ENCODE measurements at places on chromosomes 5 and 9.

DNA sequence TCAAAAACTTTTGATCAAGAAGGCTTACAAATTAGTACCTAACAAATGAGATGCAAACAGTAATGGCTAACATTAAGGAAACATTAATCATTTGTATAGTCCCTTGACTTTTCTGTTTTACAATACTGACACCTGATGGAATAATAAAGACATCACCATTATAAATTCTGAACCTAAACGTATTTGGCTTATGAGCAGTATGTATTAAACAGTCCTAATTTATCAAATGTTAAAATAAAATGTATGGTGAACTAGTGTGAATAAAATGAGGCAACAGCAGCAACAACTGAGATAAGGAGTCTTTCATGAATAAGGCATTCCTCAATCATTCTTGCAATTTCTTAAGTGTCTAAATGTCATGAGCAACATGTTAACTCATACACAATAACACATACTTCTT is 6.0 kb downstream of the PUM3 start:
- DNase-seq = no peak

GRCh38 chr5:75707911-75708509 is 9.2 kb downstream of the POC5 start:
- no peak for DNase-seq

DNA sequence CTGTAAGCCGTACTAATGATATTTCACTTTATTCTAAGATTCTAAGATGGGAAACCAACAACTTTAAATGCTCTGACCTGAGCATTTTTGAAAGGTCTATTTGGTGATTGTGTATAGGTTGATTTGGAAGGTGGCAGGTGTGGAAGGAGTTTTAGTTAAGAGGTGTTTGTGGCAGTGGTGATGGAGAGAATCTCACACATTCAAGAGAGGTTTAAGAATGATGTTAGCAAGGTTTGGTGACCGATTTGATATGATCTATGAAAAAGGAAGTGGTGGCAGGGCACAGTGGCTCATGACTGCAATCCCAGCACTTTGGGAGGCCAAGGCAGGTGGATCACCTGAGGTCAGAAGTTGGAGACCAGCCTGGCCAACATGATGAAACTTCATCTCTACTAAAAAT is 319.2 kb upstream of the CD180 start:
- DNase-seq = no peak

DNA sequence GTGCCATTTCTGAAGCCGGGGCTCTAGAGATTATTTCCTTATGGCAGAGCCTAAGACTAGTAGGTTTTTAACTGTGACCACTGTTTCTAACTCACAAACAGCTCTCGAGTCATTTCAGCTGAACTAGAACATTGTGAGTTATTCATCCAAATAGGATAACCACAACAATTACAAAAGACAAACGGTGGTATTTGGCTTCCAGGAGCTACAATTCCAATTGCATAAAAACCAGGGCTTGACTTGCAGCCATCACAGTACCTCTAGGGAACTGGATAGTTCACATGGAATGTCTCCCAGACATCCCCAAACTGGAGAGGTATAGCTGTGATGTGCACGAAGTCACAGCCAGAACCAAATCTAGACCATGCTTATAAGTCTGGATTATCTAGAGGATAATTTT is 224.8 kb downstream of the FAM114A2 start:
- no peak for DNase-seq

- DNase-seq = no peak
Observed at GRCh38 chr5:128466554-128466953, 71.5 kb downstream of the FBN2 start.

DNA sequence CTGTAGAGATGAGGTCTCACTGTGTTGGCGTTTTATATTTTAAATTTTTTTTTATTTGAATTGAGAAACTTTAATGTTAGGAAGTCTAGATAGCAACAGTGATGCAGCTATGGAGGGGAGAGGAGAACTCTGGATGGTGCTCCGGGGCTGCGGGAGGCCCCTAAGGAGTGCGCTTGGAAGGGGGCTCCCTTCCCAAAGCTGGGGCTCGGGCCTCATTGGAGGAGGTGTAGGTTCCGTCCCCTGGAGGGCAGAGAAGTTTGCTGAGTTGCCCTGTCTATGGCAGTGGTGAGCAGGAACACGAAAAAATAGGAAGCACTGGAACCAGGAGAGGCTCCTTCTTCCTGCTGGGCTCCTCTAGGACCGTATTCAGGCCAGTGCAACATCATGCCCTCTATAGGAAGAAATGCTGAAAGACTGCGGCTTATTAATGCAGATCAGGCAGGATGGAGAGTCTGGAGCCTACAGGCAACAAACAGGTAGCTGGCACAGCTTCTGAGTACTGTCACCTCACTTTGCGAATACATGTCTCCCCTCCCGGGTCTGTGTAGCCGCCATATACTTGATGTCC is 16.1 kb downstream of the AHRR start:
- DNase-seq = no peak

DNA sequence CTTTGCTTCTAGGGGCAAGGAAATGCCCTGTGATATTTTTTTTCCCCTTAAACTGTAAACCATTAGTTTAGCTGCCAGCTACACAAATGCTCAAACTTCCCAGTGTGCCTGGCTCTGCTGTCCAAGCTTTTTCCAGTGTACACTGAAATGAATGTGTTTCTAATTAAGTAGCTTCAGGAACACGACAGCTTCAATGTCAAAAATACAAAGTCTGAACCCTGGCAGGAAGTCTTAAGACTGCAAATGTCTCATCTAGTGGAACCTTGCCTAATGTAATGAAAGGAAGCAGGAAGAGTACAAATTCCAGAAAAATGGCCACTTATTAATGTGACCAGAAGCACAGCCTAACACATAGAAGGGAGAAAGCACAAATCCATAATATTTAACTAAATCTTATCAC is 255.2 kb downstream of the CRB2 start:
- no peak for DNase-seq

DNA sequence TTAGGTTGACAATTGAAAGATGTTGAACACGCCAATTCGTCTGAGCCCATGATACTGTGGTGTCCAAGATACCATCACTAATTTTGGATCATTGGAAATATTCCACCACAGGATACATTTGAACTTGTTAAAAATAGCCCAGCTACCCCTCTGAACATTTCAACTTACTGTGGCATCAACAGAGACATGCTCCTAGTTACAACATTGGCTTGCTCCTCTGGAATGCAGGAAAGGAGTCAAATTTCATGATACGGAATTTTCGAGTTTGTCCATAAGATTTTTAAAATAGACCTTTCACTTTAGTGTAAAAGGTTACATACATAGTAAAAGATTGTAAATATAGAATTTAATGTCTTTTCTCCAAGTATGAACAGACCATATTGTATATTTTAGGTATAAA is 12.8 kb downstream of the SEMA5A start:
- DNase-seq = no peak

DNA sequence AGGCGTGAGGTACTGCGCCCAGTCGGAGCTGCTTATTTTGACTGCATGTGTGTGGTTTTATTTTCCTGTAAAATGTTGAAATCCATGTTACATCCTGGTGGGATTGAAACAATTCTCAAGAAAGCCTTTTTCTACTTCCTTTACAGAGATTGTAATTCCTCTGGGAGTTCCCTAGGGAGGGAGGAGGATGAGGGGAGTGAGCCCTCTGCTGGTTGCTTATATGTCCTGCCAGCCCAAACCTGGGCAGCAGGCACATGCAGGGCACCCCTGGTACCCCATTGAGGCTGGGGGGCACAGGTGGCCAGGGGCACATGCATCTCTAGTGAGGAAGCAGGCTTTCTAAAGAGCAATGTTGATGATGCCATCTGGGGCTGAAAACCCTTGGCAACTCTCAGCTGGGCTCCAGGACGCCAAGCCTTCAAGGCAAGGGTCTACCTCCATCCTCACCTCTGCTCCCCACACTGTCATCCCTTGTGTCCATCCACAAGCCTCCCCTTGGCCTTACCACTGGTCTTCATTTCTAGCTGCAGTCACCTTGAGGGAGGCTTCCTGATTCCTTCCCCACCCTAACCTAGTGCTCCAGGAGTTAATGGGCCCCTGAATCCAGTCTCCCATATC is 84.7 kb upstream of the TNFSF8 start:
- DNase-seq = no peak

DNA sequence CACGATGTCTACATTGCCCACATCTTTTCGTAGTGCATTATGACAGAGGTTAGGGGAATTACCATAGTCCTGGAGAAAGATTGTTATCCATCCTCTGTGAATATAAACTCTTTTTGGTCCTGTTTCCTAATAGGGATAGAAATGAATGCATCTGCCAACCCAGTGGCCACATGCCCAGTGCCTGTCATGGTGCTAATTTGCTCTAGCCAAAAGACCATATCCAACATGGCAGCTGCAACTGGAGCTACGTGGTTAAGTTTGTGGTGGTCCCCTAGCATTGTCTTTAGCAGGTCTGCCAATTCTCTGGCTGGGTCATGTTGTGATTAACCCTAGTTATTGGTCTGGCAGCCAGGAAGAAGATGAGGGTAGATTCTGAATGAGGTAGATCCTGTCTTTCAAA is 87.5 kb downstream of the FGF18 start:
- DNase-seq = no peak

DNA sequence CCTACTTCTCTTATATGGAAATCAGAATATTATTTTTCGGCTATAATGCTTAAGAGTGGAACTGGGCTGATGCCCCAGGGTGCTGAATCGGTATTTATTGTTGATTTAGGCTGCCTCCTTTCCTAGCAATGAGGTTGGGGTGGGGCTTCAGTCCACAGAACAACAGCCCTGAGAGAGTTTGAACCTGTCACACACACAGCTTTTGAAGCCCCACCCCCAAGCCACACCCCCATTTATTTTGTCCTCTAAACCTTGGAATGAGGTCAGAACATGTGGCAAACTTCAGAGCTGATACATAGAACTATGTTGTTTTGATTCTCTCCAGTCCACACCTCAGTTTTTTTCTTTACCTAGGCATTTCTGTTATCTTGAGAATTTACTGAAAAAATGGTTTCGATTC is 51.7 kb upstream of the CAMK4 start:
- DNase-seq = no peak

GRCh38 chr5:119359737-119360413 is 4.1 kb downstream of the TNFAIP8 start:
- DNase-seq = no peak

GRCh38 chr9:18747595-18747994 is 273.6 kb downstream of the ADAMTSL1 start:
- no peak for DNase-seq

- DNase-seq = no peak
Observed at GRCh38 chr5:6480133-6481051, 31.7 kb downstream of the UBE2QL1 start.

DNA sequence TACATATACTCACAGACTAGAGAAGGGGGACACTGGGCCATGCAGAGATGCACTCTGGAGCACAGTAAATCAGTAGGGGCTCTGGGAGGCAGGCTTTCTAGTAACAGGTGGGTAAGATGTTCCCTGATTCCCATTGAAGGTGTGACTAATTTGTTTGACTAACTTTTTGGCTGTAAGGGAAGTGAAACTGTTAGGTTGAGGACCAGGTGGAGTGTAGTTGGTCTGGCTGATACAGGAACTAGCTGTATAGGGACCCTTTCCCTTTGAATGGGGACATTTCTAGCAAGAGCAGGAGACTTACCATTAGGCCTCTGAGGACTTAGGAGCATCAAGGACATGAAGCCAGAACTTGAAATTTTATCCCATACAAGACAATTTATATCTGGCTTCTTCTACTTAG is 989.6 kb upstream of the COX7C start:
- DNase-seq = no peak

- DNase-seq = no peak
Observed at GRCh38 chr9:110821064-110821463, 152.5 kb downstream of the MUSK start.

GRCh38 chr9:19938990-19939733 is 150.3 kb upstream of the SLC24A2 start:
- DNase-seq = no peak

DNA sequence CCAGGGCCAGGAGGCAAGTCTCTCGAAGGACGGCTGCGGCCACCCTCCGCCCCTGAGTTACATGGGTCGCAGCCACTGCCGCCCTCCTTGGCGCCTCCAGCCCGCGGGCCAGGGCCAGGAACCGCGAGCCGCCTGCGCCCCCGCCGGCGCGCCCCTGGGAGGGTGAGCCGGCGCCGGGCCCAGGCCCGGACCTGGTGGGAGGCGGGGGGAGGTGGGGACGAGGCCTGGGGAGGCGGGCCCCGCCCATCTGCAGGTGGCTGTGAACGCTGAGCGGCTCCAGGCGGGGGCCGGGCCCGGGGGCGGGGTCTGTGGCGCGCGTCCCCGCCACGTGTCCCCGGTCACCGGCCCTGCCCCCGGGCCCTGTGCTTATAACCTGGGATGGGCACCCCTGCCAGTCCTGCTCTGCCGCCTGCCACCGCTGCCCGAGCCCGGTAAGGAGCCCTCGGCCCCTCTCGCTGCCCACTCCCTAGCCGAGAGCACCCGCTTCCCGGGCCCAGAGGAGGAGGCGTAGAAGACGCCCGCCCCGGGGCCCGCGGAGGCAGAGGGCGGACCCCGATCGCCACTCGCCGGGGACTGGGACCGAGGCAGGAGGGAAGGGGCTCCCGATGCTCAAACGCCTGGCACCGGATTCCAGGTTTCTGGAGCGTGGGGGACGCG is at the start of gene ASS1:
ASS1 (plus strand) TSS at position 397 of the 657 bp plus-strand sequence. CDS start 7,268 bp downstream, outside the sequence.
- DNase-seq = no peak

- DNase-seq = no peak
Observed at GRCh38 chr9:72506615-72507014, 14.8 kb upstream of the TMC1 start.

DNA sequence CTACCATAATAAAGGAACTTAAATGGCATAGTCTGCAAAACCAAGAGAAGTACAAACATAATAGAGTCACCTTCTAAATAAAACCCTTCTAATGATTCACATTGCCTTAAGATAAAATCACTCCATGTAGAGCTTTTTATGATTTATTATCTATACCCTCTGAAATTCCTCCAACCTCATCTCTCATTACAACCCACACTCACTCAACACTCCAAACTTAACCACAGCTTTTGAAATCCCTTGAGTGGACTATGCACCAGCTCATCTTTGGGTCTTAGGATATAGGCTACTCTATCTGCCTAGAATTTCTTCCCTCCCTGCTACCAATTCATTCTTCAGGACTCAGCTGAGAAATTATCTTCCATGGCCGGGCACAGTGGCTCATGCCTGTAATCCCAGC is 122.5 kb downstream of the CETN3 start:
- DNase-seq = no peak

- DNase-seq = no peak
Observed at GRCh38 chr5:59209758-59210359, 627.0 kb downstream of the RAB3C start.

DNA sequence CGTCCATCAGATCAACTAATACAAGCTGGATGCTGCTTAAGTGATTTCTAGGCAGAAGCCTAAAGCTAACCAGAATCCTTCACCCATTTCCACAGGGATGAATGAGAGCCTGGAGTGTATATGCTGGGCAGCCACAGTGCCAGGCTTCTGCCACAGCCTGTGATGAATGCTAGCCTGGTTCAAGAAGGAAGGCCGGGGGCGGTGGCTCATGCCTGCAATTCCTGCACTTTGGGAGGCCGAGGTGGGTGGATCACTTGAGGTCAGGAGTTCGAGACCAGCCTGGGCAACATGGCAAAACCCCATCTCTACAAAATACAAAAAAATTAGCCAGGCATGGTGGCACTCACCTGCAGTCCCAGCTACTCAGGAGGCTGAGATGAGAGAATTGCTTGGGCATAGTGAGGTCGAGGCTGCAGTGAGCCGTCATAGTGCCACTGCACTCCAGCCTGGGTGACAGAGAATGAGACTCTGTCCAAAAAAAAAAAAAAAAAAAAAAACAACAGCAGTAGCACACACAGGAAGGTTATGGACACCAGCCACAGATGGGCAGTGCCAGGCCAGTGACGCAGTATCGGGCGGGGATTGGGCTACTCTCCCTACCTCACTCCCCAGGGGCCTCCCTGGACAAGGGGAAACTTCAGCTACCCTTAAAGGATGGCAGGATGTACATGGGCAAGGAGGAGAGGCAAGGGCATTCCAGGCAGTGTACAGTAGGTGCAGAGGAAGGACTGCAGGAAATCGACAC is 23.1 kb upstream of the HMCN2 start:
- DNase-seq = no peak

Measured in cerebellar nuclear complex (tissue), 1 donor.